Renal cortical epithelial cell (primary cell): ENCODE measurements at places on chromosomes 12 and 14. TPM values are rescaled to one million over a fixed set of nuclear protein-coding genes. Genes with fewer than 3 reads are reported as not detected.

DNA sequence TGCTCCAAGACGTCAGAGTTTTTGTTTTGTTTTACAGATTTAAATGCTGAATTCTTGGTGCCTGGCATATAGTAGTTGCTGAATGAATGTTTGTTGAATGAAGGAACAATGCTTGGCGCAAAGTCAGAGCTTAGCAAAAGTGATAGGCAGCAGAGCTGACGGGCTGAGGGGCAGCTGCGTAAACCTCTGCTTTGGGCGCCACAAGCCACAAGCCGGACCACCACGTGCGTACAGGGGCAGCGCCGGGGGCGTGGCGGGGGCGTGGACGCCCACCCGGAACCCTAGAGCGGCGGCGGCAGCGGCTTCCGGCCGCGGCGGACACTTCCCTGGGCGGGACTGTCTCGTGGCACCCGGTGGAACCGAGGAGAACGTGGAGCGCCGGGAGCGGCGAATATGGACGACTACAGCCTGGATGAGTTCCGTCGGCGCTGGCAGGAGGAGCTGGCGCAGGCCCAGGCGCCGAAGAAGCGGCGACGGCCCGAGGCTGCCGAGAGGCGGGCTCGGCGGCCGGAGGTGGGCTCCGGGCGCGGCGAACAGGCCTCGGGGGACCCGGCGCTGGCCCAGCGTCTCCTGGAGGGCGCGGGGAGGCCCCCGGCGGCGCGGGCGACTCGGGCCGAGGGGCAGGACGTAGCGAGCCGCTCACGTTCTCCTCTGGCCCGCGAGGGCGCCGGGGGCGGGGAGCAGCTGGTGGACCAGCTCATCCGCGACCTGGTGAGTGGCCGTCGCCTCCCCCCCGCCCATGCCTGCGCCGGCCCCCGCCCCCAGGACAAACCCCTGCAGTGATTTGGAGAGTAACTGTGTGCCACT is at the start of gene FBXW8:
Gene FBXW8, plus strand, starts transcription at position 306 of the 807 bp plus-strand sequence. Its CDS starts 88 bp downstream, at position 394.
- DNase-seq: no peak

Gene RNU7-1
- total RNA-seq: not detected in 2 replicates

DNA sequence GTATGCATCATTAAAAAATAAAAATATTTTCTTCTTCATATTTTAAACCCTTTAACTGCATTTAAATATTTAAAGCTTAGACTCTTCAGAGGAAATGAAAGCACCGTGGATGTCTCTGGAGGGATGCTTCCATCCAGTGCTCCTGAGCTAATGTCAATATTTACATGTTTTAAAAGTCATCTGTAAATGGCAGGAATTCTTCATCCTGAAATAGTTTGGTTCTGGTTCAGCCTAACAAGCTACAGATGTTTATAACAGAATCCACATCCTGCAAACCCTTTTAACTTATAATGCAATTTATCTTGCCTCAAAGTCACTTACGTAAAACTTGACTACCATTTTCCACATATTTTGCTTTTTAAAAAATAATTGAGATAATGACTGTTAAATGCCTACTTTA is 1207.3 kb downstream of the SLC16A7 start:
- no peak for DNase-seq

Gene NTN4
- total RNA-seq: 115 and 253 TPM in 2 replicates
